ENCODE measurements at places on chromosomes 3 and 15.

- peak; percentile 33 for DNase-seq
Observed at GRCh38 chr3:56303487-56303886, 164.8 kb downstream of the ERC2 start.

GRCh38 chr15:73686781-73687256 is 2.6 kb downstream of the CD276 start:
- DNase-seq = no peak

DNA sequence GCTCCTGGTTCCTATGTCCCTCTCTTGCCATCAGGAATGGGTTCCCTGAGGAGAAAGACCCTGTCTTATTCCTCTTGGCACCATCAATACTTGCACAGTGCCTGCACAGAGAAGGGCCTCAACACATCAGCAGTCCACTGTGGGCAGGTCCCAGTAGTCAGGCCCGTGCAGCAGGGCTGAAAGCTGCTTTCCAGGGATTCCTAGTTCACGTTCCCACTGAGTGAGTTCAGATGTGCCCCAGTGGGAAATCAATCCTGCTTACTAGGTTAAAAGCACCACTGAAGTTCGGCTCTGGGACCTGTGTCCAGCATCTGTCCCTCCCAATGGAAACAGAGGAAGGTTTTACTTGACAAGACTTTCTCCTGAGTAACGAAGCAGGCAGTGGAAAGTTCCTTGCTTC is 15.7 kb downstream of the RAB43 start:
- DNase-seq = no peak

- DNase-seq = no peak
Observed at GRCh38 chr3:47022641-47023071, 43.2 kb downstream of the NBEAL2 start.

GRCh38 chr15:67472957-67473356 is 48.0 kb upstream of the C15orf61 start:
- no peak for DNase-seq

DNA sequence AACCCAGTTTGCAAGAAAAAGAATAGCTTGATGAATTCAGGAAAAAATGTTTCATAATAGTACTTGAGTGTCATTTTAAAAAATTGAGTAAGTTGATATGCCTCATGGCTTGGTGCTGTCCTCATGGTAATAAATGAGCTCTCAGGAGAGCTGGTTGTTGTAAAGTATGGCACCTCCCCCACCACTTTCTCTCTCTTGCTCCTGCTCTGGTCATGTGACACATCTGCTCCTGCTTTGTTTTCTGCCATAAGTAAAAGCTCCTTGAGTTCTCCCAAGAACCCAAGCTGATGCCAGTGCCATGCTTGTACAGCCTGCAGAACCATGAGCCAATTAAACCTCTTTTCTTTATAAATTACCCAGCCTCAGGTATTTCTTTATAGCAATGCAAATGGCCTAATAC is 108.8 kb upstream of the CRBN start:
- no peak for DNase-seq

DNA sequence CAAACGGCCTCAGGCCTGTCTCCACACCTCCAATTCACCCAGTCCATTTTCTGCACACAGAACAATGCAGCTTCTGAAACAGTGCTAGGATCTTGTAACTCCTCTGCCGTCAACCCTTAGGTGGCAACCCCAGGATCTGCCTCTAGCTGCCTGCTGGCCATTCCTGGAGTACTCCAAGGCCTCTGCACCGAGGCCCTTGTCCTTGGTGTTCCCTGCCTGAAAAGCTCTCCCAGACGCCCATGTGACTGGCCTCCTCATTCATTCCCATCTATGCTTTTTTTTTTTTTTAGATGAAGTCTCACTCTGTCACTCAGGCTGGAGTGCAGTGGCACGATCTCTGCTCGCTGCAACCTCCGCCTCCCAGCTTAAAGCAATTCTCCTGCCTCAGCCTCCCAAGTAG is 18.3 kb downstream of the RAB43 start:
- DNase-seq = no peak

GRCh38 chr3:86562090-86562489 is 428.9 kb downstream of the VGLL3 start:
- DNase-seq = no peak

DNA sequence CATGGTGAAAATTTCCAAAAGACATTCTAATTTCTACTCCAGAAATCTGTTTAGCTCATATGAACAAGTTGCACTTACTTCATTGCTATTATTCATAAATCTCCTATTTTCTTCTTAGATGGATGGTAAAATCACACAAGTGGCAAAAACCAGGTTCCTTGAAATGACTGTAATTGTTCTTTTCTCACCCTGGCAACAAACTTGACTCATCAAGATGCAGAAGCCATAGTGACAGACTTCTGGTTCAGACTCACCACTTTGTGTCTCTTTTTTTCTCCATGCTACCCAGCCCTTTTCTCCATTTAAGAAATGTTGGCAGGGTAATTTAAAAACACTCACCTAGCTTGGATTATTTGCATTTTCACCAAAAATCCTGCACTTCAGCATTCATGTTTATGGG is 82.1 kb downstream of the LRRC28 start:
- DNase-seq = no peak

- peak; percentile 81 for DNase-seq
Observed at GRCh38 chr15:76973362-76973743, 21.6 kb upstream of the PSTPIP1 start.

DNA sequence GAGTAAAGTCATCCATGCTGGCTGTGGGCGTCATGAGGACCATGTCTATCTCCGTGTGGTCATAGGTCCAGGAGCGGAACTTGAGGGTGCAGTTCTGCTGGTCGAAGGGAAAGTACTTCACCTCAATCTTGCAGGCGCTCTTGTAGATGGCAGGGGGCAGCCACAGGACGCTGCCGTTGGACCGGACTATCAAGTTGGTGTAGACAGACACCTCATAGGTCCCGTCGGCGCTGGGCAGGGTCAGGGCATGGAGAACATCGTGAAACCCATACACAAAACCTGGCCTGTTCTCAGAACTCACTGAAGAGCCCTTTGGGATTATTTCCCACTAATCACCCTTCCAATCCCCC is 8.9 kb upstream of the CHRNA3 start:
- no peak for DNase-seq

DNA sequence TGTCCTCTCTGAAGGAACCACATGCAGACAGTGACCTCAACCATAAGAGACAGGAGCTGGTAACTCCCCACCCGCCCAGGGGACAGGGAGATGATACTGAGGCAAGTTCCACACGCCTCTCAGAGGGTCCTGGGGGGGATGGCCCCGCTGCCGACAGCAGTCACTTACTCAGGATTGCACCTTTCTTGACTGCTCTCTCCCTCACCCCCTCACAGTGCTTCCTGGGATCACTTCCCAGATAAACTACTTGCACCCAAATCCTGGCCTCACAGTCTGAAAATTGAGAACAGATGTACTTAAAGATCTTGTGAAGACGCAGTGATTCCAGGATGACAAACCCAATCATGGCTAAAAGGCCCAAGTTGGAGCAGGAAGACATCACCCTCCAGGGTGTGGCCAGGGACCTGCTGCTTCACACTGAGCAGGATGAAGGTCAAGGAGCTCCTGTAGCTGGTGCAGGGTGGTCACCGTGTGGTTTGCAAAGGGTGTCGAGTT is 207.6 kb downstream of the ADAMTS17 start:
- DNase-seq = no peak

DNA sequence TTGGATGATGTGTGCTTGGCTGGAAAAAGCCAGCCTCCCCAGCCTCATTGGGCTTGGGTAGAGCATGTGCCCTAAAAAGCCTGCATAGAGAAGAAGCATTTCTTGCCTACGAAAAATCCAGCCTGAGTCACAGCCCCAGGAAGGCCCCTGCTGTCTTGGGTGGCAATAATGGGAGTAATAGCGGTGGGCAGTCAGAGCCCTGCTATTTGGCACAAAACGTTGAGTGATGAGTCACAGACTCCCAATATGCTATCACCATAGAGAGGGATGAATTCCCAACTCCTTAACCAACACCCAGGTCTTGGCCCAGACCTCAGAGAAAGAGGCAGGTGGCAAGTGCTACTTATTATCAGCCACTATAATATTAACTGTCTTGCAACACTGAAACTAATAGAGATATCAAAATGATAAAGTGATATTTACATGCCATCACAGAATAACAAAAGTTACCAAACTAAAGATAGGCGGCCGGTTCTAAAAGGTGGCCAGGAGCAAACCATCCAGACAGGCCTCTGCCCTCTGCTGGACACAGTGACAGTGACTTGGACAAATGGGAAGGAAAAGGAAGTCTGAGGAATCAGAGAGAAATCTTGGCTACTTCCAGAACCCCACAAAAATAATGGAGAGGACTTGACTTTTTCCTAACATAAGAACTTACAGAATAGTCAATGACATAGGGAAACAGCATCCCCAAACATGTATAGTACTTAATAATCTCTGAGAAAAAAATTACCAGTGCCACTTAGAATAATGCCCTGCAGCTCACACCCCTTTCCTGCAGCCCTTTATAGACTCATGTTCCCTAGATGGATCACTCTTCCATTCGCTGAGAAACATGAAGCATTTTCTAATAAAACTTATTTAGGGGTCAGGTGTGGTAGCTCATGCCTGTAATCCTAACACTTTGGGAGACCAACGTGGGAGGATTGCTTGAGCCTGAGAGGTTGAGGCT is 51.9 kb upstream of the MUC13 start:
- DNase-seq = no peak

- no peak for DNase-seq
Observed at GRCh38 chr15:65978110-65978509, 108.8 kb downstream of the RAB11A start.

DNA sequence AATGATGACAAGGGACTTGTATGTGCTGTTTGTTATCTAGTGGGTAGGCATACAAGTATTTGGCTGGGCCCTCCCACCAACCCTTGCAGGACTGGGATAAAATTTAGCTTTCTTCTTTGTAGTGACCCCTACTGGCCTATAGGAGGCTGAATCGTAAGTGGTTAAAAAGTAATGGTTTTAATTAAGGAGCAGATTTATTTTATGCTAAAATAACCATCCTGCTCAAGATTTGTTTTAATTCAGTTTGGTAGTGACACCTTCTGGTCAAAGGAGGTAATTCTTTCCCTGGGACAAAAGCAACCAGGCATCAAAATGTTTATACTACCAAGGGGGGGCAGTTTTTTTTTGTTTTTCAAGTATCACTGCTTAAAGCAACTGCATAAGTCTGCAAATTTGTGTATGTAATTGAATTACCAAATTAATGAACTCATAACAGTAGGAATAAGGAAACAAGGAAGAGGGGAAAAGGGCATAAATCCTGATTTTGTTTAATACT is 70.7 kb downstream of the TOP2B start:
- DNase-seq = peak; percentile 32

- DNase-seq = no peak
Observed at GRCh38 chr15:59232476-59232875, 25.8 kb downstream of the LDHAL6B start.

- no peak for DNase-seq
Observed at GRCh38 chr15:87118435-87118834, 1038.8 kb downstream of the AGBL1 start.

- no peak for DNase-seq
Observed at GRCh38 chr3:45180051-45180450, 33.9 kb upstream of the CDCP1 start.
